ENCODE measurements at places on chromosomes 5 and 9.

DNA sequence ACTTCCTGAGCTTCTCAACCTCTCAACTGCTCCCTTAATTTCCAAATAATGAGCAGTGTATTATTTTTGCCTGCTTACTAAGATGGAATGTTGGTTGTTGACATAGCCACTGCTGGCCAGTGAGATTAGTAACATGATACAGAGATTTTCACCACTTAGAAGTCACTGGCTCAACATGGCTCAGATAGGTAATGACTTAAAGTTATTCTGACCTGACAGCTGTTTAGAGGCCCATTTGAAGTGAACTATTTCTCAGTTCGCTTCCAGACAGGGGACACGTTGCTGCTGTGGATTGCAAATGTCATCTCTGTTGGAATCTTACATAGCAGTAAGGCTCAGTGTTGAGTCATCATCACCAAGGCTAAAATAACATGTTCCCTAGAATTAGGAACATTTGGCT, 490.2 kb downstream of the TLE4 start:
- no peak for DNase-seq

- DNase-seq = no peak
These were observed 131.4 kb downstream of the MAST4 start for GRCh38 chr5:66727630-66728029.

GRCh38 chr5:178586396-178586795, 3.8 kb downstream of the COL23A1 start:
- no peak for DNase-seq

DNA sequence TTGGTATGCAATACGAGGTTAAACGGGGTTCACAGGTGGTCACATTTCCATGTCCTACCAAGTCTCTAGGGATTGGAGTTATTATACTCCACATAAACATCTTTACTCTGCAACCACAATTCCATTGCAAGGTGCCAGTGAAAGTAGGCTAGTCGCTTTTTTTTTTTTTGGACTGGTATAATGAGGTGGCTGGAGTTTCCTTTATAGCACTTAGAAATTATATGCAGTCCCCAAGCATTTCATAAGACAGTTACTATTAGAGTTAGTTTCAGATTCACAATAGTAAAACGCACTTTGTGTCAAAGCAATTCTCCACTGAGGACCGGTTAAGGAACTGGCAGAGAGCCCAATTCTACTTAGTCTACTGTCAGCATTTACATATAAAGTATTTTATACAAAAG, 1.4 kb downstream of the MEF2C start:
- DNase-seq = no peak

DNA sequence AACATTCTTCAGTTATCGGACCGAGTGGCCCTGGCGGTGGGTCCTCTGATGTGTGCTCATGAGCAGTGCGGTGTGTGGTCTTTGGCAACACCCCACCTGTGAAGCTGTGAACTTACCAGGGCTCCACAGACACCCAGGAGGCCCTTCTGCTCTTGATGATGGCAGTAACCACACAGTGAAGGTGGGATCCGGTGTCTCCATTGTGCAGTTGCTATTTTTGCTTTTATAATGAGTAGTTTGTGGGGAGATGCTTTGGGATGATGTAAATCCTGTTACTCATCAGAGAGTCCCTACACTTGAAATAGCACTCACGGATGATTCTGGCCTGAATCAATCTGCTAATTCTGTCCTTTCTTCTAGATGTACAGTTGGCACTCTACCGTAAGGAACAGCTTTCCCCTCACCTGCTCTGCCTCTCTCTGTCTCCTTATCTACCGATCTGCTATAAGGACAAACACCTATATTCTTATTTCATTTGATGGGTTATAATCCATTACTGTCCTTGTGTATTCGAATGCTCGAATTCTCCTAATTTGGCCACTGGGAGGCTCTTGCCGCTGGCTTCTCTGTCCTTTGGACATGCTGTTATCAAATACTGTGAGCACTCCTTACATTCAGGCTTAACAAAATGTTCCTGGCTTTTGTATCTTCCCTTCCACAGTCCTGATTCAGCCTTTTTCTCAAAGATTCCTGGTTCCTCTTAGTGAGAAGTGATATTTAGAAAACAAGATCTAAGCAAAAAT, 20.2 kb downstream of the ATPSCKMT start:
- peak; percentile 51 for DNase-seq

GRCh38 chr5:88882276-88883038, 527 bp downstream of the MEF2C start:
- no peak for DNase-seq
